ENCODE measurements at places on chromosomes 7 and 10.

GRCh38 chr7:25288556-25289307 lies 60.4 kb upstream of the NPVF start:
- DNase-seq: no peak

GRCh38 chr10:20302033-20302432 lies 485.8 kb downstream of the PLXDC2 start:
- peak; percentile 2 for DNase-seq

DNA sequence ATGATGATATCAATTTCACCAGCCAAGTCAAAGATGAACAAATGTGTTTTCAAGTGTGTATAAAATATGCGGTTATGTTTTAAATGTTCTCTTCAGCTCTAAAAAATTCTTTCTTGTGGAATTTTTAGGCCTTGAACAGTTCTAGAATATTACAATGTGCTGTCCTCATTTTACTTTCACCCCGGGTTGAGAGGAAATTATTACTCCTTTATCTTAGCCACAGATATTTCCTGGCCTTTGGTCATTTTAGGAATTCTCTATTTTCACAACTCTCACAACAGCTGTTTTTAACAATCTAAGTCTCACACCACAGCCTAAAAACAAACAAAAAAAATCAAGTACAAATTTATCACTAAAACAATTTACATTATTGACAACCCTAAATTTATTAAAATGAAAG lies 112.2 kb upstream of the HGF start:
- no peak for DNase-seq

GRCh38 chr10:78774999-78775711 lies 293.6 kb upstream of the ZMIZ1 start:
- no peak for DNase-seq

GRCh38 chr7:44709011-44709915 lies 39.4 kb upstream of the ZMIZ2 start:
- DNase-seq: no peak

DNA sequence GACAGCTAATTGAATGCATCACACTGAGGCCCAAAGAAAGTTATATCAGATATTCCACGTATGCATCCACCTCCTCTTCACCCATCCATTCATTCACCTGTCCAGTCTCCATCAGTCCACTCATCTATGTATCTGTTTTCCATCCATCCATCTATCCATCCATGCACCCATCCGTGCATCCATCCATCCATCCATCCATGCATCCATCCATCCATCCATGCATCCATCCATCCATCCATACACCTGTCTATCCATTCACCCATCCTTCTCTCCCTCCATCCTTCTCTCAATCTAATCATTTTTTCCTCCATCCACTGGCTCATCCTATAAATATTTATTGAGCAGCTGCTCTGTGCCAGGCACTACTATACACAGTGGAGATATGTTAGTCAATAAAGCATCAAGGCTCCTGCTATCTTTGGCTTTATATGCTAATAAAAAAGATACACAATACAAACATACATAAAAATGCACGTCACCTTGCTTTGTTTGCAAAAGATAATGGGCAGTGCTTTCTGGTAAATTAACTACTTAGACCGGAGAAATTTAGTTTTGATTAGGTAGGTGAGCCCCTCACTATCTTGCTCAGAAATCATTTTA lies 442.0 kb upstream of the KLF6 start:
- no peak for DNase-seq

DNA sequence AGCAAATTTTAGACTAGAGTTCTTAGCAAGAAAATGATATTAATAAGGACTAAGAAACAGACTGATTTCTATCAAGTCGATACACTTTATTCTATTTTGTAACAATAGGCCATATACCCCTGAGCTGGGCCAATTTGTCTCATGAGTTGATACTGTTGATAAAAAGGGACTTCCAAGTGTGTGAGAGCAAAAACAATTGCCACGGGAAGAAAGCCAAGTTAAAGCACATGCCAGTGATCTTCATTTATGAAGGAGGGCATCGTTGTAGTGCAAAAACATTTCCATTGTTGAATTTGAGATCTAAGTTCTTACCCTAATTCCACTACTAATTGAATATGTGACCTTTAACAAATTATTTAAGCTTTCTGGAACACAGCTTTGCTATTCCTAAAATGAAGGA lies 119.9 kb downstream of the CNOT4 start:
- no peak for DNase-seq

DNA sequence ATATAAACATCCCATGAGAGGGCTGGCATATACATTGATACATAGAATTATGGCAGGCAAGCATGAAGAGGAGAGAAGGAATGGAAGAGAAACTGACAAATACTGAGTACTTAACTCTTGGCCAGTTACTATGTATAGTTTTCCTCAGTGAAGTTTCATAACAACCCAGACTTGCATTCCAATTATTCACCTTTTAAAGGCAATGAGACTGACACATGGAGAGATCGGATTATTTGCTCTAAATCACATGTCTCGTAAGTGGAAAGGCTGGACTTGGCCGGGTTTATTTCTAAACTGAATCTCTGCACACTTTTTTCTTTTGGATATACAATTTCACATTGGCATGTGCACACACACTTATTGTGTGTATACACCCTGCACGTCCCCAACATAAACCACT lies 548.3 kb downstream of the PHTF2 start:
- DNase-seq: no peak

DNA sequence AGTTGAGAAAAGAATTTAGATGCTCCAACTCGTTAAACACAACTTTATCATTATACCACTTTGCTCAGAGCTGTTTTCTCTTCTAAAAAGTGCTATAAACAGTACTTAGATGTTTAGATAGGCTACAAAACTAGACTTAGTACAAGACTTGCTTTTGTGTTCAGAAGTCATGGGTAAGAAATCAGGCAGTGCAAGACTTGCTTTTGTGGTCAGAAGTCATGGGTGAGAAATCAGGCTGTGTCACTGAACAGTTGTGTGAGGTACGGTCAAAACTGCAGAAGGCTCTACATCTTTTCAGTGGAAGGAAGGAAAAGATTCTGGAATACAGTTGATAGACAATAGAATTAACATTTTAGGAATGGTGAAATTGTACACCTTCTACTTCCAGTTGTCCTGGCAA lies 239.7 kb downstream of the DNAJB9 start:
- DNase-seq: no peak

GRCh38 chr10:62851442-62851841 lies 35.3 kb upstream of the EGR2 start:
- DNase-seq: peak; percentile 27

DNA sequence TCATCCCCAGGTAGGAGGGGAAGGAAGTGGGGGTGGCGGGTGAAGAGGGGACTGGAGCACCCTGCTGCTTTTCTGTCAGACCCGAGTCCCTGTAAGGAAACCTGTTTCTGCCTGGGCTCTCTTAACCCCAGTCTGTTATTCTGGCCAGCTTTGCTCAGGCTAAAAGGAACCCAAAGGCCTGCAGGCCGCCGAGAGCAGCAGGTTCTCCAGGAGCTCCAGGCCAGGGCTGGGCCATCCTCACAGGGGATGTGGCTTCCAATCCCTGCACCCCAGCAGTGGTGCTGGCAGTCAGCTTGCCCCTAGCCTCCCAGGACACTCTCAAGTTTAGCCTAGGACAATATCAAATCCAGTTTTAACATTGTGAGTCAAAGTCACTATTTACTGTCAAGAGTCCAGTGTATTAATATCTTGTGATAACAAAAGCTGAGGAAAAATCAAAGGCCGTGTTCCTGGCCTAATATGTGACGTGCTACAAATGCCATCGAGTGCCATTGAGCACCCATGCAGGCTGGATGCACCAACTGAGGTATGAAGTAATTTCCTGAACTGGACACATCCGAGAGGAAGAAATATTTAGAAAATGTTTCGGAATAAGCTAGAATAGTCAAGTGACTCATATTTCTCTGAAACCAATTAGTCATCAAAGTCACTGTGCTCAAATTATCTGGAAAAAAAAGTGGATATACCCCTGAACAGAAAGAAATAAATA lies 7.0 kb downstream of the PKD1L1 start:
- peak; percentile 52 for DNase-seq

GRCh38 chr10:96417441-96417840 lies 58.6 kb upstream of the OPALIN start:
- DNase-seq: peak; percentile 5

- DNase-seq: no peak
These were observed 60.6 kb upstream of the DNAAF5 start for GRCh38 chr7:665736-666453.

DNA sequence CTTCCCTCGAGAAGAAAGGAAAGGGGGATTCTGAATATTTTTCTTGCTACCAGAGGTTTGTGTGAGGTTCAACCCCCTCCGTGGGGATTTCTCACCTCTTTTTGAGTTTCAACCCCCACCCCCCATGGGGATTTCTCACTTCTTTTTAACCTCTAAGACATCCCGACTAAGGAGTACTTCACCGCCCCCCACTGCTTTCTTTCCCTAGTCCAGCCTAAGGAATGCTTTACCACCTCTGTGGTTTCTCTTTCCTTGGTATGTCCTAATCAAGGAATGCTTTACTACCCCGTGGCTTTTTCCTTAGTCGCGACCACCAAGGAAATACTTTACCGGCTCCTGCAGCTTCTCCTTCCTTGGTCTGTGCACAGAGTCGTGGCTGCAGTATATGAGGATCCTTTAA lies 149.4 kb downstream of the LYZL1 start:
- no peak for DNase-seq

- no peak for DNase-seq
These were observed 93.5 kb upstream of the SLC25A13 start for GRCh38 chr7:96415293-96415940.

- DNase-seq: no peak
These were observed 16.5 kb downstream of the DENND10 start for GRCh38 chr10:119120413-119120867.

GRCh38 chr7:11767148-11767547 lies 64.8 kb downstream of the THSD7A start:
- DNase-seq: no peak

GRCh38 chr10:120530699-120531098 lies 73.7 kb downstream of the PLPP4 start:
- no peak for DNase-seq

GRCh38 chr7:102119213-102119651 lies 167.4 kb upstream of the SH2B2 start:
- DNase-seq: no peak

DNA sequence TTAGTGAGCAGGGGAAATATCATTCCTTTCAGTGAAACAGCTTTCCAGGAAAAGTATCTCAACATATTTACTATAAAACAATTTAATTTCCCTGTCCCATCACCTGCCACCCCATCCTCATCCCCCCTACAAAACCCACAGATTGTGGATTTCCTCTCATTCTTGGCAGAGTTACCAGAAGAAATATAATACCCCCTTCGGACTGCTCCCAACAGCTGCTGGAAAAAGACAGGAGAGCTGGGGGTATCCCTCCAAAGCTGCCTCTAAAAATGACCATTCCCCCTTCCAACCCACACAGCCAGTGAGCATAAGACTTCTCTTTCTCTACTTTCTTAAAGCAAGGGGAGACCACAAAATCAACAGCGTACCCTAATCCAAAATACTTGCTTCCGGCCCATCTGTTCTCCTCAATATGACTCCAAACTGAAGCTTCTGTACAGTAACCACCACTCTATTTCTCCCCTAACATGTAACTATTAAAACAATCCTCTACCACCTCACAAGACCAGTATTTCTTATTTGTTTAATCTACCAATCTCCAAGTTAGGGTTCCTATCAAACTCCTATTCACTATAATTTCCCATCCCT lies 7.8 kb downstream of the FBXW4 start:
- DNase-seq: no peak

GRCh38 chr10:119483001-119483400 lies 59.5 kb downstream of the RGS10 start:
- no peak for DNase-seq

DNA sequence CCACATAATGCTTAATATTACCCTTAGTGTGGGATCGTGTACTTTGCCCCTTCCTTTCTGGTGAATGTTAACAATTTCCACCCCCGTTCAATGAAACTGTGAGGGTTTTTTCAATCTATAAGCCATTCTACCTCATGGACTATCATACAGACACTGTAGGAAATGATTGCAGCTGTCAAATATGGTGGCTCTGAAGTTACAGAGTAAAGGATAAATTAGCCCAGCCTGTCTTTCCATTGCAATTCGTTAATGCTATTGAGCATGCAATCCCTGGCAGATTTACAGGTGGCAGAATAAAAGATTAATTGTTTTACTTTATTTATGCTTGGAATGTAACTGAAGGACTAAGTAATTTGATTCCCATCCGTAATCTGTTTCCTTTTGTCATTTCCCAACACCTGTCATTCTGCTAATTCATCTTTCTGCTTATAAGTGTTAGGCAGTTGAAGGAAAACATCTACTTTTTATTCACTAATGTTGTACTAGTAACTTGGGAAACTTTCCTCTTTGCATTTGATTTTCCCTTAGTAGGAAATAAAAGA lies 1211.6 kb upstream of the LRRN3 start:
- no peak for DNase-seq

DNA sequence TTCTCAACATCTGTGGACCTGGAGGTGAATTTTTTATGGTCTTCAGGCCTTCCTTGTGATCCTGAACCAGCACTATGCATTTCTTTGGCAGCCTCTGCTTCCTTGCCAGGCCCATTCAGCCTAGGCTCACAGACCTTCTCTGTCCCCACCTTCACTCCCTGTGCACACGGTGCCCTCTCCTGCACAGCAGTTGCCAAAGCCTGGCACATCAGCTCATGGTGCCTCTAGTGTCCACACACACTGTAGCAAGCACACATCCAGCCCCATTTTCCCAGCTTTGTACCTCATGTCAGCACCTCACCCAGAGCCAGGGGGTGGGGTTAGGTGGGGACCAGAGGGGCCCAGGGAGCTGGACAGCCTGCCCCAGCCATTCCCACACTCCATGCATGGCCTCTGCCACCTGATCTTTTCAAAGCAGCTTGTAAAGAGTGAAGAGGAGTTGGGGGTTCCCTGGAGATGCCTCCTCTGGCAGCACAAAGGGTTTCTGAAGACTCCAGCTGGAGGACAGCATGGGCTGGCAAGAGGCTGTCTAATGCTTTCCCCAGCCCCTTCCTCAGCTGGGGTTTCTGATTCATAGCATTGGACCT lies 57.9 kb upstream of the TMEM72 start:
- DNase-seq: peak; percentile 39

DNA sequence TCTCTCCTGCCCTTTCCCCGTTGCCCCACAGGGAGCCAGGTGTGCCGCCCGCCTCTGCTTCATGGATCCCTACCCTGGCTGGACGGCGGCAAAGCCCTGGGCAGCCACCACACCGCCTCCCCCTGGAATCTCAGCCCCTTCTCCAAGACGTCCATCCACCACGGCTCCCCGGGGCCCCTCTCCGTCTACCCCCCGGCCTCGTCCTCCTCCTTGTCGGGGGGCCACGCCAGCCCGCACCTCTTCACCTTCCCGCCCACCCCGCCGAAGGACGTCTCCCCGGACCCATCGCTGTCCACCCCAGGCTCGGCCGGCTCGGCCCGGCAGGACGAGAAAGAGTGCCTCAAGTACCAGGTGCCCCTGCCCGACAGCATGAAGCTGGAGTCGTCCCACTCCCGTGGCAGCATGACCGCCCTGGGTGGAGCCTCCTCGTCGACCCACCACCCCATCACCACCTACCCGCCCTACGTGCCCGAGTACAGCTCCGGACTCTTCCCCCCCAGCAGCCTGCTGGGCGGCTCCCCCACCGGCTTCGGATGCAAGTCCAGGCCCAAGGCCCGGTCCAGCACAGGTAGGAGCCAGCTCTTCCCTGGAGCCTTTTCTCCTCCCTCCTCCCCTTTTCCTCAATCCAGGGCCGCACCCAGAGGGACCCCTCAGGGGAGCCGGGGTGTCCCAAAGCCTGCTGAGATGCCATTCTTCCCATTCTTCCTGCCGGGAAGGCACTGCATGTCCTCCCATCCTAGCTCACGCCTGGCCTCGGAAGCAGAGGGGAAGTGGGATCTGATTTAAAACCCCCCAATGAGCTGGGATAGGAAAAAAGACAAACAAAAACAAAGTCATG lies 4.0 kb downstream of the GATA3 start:
- no peak for DNase-seq

GRCh38 chr10:87691506-87692070 lies 31.9 kb downstream of the PAPSS2 start:
- DNase-seq: peak; percentile 76
